IPS-NIHi11 (cell line): ENCODE measurements at places on chromosomes 4 and X.

GRCh38 chrX:107684956-107685385 is 56.7 kb downstream of the PRPS1 start:
- peak; percentile 62 for DNase-seq

DNA sequence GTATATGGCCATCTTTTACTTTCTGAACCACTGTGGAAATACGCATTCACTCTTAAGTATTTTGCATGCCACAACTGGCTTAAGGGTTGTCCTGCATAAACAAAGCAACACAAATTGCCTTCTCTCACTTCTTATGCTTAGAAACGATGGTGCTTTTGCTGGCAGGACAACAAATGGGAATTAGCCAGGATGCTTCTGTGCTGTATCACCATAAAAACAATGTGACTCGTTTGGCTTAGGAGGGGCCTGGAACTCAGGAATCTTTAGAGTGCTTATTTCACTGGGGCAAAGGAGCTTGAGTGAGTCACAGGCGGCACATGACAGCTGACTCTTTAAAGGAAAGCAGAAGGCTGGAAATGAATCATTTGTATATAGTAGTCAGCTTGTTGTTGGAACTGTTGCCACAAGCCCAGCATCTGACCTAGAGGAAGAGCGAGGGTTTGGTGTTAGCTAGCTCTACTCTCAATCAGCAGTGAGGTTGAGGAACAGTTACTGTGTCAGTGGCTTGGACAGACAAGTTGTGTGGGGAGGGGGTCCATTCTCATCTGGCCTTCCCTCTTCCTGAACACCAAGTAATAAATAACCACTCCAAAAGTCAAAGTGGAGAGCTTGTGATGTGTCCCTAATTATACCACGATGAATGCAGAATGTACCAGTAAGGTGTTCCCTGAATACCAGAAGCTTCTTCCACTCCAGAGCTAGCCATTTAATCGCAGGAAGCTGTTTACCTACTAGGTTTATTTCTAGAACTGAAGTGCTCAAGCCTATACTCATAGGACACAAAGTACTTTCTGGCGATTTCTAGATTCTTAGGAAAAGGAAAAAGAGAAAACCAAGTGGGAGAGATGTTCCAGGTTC is 293.1 kb downstream of the CAMK2D start:
- DNase-seq: peak; percentile 43

GRCh38 chr4:14985161-14985560 is 17.1 kb upstream of the CPEB2 start:
- no peak for DNase-seq

DNA sequence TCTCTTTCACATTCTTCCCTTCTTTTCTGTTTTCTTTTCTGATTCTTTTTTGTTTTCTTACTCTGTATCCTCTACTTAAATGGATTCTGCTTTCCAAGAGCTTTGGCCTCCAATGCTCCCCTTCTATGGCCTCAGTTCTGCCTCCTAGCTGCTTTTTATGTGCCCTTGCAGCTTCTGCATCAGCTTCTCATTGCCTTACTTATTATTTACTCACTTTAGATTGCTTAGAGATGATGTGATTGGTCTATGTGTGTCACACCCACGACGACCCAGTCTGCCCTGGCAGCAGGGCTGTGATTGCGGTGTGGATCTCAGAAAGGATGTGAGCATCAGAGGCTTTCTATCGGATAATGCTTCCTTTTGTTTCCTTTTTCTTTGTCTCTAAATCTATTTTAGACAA is 71.8 kb upstream of the SMARCA5 start:
- DNase-seq: no peak

- DNase-seq: no peak
These were observed 175.8 kb downstream of the RCHY1 start for GRCh38 chr4:75338352-75338880.

- no peak for DNase-seq
These were observed 13.3 kb upstream of the UBA1 start for GRCh38 chrX:47180346-47180745.

DNA sequence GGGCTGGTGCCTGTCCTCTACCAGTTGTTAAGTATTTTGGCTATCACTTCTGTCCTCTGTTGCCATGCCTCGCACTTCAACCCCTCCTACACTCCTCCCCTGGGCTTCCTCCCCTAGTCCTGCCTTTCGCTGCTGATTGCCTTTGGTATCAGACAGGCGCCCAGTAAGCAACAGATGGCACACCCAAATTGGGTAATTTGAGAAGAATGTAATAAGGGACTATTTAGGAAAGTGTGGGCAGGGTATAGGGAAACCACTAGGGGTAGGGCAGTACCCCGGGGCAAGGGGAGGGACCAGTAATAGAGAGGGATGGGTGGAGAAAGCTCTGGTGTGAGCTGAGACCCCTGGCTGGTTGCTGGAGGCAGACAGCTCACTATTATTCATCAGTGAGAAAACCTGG is 172.7 kb upstream of the USP9X start:
- DNase-seq: no peak

DNA sequence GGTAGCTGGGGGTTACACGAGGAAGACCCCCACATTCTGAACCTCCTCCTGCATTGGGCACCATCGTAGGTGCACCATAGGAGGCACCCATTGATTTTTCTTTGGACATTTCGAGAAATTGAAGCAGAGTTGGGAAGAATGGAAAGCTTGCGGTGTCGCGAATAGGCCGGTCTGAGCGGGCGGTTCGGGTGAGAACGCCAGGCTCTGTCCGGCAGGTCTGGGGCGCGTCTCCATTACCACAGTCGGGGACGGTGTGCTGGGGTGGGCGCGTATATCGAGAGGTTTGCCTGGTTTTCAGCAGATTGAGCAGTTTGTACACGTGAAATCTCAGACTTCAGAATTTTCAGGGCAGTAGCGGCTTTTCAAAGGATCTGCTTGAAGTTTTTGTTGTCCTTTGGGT is 560 bp downstream of the PASD1 start:
- DNase-seq: no peak

DNA sequence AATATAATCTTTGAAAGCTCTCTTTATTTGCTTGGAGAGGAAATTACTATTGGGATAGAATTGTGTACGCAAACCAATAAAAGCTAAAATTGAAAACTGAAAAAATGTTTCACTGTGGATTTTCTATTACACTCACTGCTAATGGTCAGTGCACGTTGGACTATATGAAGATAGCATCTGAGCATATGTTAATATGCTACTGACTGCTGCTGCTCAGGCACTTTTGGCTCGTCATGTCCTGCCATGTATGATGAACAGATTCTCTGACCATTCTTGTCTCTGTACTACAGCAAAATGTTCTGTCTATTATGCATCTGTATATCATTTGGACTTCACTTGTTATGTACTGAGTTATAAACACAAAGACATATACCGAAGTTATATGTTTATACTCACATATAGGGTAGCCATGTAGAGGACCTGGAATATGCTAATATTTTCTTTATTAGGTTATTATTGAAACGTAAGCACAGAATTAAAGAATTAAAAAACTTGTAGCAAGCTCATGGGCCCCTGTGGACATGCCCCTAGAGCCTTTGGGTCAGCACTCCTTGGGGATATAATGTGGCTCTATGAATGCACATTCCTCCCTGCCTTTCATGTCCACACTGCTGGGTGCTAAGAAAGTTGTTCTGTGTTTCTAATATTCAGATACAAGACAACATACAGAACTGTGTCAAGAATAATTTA is 120.8 kb downstream of the ANK2 start:
- no peak for DNase-seq

GRCh38 chr4:102352781-102353180 is 7.5 kb upstream of the SLC39A8 start:
- DNase-seq: no peak

DNA sequence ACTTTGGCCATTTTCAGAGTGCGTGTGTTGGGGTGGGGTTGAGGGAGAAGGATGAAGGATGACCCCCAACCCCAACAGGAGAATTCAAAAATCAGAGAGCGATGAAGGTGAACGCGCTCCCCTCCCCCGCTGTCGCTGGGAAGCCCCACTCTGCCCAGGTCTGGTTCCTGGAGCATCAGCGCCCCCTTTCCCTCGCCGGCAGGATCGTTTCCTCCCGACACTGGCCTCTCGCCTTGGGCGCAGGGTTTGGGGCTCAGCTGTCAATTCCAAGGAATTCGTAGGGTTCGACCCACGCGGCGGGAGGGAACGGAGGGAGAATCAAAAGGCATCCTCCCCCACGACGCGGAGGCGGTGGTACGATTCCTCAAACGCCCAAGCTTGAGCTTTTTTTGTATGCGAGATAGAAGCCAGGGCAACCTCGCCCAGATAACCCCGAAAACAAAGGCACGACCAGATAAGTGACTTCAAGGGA is 1.0 kb upstream of the PDGFRA start:
- DNase-seq: peak; percentile 79

GRCh38 chrX:27186671-27187070 is 276.5 kb downstream of the PPP4R3C start:
- DNase-seq: peak; percentile 8

DNA sequence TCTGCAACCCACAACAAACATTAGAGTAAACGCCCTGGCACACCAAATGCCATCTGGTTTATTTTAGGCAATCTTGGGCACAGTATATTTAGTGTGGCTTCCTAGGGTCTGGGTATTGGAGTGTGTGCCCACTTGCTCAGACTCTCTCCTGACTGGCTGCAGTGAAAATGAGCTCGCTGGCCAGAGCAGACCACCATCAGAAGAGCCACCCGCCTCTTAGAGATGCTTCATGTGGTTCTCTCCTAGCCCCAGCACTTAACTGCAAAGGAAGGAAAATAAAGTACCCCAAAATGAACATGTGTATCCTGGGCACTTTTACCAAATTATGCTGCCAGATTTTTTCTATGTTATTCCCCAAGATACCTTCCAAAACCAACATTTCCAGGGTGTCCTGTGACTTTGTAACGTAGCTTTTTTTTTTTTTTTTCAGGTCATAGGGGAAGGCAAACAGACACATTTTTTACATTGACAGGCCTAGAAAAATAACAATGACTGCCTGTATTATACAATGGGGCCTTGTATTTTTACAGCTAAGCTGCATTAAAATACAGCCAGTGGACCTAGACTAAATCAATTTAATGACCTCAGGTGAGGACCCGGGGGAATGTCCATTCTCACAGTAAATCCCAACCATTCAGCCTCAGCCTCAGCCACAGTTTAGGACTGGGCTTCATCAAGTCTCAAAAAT is 193.7 kb downstream of the RASL11B start:
- no peak for DNase-seq

GRCh38 chrX:44747969-44748368 is 95.9 kb upstream of the DUSP21 start:
- DNase-seq: no peak

- DNase-seq: peak; percentile 29
These were observed 2.7 kb downstream of the FAT4 start for GRCh38 chr4:125317525-125317877.

- no peak for DNase-seq
These were observed 69.1 kb upstream of the HPGD start for GRCh38 chr4:174591243-174592021.

GRCh38 chrX:27728291-27728690 is 79.5 kb upstream of the MAGEB10 start:
- DNase-seq: no peak

- DNase-seq: no peak
These were observed 447.8 kb downstream of the SPRY1 start for GRCh38 chr4:123844374-123844773.
